ENCODE measurements at places on chromosomes 3 and 15.

- ATAC-seq: no peak
Measured at GRCh38 chr15:29690765-29691475, 131.3 kb downstream of the TJP1 start.

DNA sequence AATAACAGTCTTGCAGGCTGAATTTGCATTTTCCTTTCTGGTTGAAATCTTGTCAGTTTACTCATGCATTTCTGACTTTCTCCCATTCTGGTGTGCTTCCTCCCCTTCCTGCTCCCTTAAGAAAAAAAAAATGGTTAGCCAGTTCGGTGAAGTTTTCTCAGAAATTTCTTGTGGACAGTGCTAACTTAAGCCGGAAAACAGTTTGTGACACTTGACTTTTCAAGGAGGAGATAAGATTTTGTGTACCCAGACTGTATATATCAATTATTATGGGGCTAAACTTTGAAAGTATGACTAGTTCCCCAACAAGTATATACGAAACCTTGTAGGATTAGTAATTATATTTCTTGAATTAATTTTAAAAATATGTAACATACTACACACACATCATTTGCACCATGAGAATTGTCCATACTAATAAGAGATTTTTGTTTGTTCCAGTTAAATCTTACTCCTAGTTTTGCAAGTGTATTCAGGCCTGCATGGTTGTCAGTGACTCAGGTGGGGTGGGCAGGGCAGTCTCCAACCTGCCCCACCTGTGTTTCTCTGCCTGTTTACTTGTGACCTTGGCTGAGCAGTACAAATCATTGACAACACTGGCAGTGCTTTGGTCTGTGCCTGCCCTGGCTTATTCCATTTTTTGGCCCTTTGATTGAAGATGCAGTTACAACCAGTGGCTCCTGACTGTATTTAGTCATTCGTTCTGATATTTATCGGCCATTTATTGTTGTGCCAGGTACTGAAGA is 19.1 kb downstream of the UBE2E1 start:
- no peak for ATAC-seq

DNA sequence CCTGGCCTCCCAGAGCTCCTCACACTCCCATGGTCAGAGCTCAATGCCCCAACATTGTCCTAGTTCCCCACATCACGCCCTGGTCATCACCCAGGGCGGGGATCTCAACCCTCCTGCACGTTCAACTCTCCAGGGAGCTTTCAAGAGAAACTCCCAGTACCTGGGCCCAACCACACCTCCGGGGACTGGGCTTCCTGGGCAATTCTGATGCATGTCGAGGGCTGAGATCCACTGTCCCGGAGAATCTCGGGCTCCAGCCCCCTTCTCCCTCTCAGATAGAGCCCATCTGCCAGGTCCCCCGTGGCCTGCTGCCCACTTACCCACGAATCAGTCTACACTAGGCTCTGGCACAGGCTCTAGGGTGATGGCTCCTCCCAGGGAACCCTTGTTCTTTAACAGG is 39.2 kb downstream of the UMPS start:
- no peak for ATAC-seq

DNA sequence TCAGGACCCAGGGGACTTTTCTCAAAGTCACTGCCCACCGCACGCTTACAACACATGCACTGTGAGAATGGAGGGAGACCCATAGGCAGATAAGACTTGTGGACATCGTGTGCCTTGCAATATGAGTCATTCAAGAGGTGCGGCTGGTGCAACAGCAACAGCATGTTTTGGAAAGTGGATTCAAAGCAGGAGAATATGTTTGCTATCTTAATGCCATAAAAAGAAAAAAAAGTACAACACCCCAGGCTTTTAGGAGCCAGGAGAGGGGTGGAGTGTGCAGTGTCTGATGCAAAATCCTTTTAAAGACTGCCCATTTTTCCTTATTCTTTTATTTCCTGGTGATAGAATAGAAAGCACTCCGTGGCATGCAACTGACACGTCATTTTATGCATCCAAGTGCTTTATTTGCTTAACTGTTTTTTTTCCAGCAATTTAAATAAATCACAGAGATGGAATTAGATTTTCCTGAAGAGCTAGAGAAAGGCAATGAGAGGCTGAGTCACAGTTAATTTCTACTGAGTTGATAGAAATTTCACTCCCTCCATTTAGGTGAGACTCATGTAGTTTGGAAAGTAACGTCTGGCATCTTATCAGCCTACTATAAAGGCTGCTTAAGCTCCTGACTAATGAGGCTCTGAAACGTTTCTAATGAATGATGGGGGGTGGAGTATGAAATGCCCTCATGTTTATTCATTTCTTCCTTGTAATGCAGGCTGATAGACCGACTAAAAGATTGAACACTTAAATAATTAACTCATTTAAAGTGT is 96.4 kb downstream of the NSUN3 start:
- peak; percentile 90 for ATAC-seq

GRCh38 chr3:9778143-9779074 is 8.7 kb upstream of the CAMK1 start:
- peak; percentile 28 for ATAC-seq

- no peak for ATAC-seq
Measured at GRCh38 chr3:34212656-34213055, 414.2 kb downstream of the PDCD6IP start.

GRCh38 chr15:73584699-73585420 is 48.3 kb downstream of the NPTN start:
- peak; percentile 61 for ATAC-seq

DNA sequence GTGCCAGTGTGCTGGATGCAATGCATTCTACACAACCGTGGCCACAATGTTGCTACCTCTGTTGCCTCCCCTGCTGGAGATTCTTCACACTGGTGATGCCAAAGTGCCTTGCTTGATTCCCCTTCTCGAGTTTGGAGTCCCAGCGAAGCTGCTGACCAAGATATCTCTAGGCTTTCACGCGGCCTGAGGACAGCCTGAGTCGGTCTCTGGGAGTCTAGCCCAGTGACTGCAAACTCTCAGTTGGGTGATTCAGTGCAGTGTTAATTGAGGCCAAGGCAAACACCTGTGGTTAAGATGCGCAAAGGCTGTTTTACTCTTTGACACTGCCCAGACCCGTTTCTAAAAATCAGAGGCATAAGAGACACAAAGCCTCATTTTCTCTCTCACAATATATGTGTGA is 434.4 kb downstream of the NR2F2 start:
- ATAC-seq: no peak

- no peak for ATAC-seq
Measured at GRCh38 chr15:48176957-48177356, 1.1 kb downstream of the MYEF2 start.

DNA sequence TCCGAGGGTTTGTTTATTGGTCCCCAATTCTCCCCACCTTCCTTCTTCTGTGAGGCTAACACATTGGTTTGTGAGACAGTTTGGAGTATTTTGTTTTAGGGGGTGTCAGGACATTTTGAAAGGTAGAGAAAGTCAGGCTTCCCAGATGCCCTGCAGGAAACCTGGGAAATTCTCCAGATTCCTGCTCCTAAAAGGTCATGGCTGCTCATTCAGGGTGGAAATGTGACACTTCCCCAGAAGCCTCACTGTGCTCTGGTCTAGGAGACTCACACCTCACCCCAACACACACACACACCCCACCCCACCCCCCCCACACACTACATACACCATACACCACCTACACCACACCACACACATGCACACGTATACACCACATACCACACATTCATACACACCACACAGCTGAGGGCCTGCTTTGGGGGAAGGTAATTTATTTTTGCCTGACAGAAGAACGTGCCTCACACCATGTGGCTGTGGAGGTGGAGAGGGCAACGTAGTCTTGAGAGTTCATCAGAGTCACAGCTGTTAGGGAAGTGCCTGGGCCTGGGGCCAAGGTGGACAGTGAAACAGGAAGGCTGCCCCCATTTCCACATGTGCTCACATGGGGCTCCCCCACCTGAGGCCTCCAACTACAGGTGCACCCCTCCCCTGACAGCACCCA is 40.4 kb upstream of the LIMD1 start:
- peak; percentile 13 for ATAC-seq

GRCh38 chr15:23572844-23573243 is 7.4 kb downstream of the MKRN3 start:
- no peak for ATAC-seq

- ATAC-seq: no peak
Measured at GRCh38 chr3:5251196-5251583, 63.7 kb downstream of the EDEM1 start.

DNA sequence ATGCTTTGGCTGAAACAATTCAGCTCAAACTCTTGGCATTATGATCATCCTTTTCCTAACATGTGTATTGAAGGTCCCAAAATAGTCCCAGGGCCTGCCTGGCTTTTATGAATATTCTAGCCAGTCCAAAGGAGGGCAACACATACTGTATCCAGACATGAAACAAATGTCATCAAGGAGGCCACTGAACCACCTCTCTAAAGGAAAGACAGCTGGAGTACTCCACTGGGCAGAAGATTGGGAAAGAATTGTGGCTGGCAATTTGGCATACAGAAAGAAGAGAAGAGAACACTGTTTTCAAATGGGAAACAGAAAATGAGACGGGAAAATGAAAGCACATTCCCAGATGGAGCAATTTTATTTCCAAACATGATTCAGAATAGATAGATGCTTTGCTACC is 80.6 kb downstream of the NCEH1 start:
- no peak for ATAC-seq

- no peak for ATAC-seq
Measured at GRCh38 chr15:97692301-97693015, 268.0 kb upstream of the ARRDC4 start.

DNA sequence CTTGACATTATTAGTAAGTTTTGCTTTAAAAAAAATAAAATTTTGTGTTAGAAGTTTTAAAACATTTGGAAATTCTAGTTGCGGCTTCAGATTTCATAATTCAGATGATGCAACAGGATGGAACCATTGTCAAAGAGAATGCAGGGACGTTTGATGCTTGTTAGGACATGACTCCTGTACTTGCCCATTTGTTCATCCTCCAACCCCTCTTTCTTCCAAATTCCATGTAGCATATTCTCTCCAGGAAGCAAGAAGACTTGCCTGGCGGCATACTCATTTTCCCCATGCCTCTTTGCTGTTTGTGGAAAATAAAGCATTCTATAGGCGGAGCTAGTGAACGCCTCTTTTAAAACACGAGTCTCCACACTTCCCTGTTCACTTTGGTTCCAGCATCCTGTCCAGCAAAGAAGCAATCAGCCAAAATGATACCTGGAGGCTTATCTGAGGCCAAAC is at the start of gene CSTA:
Gene CSTA (plus strand): TSS at position 378 of the 453 bp plus-strand sequence. CDS start 45 bp downstream, at position 423.
- ATAC-seq: no peak

- ATAC-seq: peak; percentile 86
Measured at GRCh38 chr3:170751083-170751898, 118.7 kb downstream of the RPL22L1 start.

GRCh38 chr3:70815817-70816216 is 503.4 kb upstream of the MDFIC2 start:
- ATAC-seq: no peak

DNA sequence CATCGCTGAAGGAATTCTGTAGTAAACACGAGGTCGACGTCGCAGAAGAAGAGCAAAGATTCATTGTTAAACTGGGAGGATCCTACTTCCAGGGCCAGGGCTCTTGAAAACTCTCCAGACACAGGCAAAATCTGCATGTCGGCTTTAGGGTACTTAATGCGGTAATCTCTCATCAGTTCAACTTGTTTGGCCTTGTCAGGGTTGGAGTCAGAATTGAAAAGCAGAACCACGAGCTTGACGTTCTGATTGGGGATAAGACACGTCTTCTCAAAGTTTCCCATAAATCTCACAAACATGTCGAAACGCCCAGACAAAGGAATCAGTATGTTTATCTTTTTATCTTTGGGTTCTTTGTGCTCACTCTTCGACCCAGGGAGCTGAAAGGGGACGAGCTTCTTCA is 74.0 kb downstream of the CHSY1 start:
- no peak for ATAC-seq

DNA sequence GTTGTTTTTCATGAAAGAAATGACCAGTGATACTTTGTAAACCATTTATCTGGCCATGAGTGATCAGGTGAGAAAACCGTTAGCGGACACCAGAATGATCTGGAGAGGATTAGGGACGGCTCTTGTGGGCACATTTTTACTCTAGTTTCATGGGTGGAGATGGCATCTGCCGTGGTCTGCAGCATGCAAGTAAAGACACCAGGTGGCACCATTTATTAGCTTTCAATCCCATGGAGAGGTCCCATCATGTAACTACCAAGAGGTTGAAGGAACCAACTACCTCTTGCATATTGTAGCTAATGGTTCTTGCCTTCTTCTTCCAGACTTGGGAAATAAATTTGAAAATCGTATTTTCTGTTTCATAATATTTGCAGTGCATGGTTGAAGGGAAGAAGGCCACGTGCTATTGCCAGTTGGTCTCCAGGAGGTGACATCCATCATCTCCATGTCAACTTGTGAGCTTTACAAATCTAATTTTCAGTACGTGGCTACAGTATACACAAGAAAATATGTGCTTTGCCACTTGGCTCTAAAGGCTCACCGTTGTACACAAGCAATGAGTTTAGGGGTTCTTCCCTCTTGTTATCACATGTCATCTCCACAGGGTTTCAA is 1.5 kb upstream of the MAPKBP1 start:
- ATAC-seq: peak; percentile 40

DNA sequence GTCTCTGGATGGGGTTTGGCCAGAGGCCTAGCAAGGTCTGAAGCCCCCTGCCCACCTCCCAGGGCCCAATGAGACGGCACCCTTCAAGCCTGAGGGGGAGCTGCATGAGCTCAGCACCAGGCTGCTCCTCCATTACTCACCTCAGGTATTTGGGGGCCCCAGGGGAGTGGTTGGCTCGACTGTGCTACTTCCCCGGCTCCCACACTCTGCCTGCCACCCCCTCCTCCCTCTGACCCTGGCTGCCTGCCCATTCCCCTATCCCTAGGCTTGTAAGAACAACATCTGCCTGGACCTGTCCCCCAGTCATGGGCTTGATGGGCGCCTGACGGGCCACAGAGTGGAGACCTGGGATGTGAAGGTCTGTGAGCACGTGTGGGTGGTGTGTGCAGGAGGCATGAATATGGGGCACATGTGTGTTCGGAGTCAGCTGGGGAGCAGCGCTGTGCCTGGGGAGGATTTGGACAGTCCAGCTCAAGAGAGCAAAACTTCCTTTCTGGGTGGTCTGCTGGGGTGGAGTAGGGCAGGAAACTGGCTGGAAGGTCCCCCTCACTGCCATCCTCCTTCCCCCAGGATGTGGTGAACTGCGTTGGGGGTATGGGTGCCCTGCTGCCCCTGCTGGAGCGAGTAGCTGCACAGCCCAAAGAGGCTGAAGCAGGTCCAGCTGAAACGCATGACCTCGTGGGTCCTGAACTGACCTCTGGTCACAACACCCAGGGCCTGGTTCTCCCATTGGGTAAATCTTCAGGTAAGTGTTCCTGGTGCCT is 17.4 kb downstream of the NBEAL2 start:
- ATAC-seq: no peak

- ATAC-seq: peak; percentile 33
Measured at GRCh38 chr3:104982130-104982529, 384.6 kb upstream of the ALCAM start.

- no peak for ATAC-seq
Measured at GRCh38 chr3:185866555-185866954, 41.7 kb upstream of the IGF2BP2 start.

DNA sequence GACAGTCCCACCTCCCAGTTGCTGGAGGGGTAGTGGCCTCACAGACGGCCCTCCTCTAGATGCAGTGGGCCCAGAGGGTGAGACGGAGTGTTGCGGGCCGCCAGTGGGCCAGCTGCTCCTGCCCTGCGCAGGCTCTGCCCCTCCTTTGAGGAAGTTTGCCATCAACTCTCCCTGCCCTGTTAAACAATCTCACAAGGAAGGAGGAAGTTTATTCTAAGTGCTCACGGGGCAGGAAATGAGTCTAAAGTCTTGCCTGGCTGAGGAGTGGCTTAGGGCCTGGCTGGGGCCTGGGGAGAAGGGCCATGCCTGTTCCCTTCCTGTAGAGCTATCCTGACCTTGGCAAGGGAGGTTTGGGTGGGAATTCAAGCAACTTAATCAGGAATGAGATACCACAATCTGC is at the start of gene FAM3D:
Gene FAM3D (minus strand): TSS at position 92 of the 400 bp plus-strand sequence. CDS start 11,211 bp downstream, outside the sequence.
- ATAC-seq: no peak

GRCh38 chr3:190302212-190302867 is 19.9 kb downstream of the CLDN1 start:
- ATAC-seq: no peak

All from SK-N-SH treated with all-trans-retinoic acid at 6 μM for 48 hours (cell line).